Caudate nucleus (tissue), 63 donors: ENCODE measurements at places on chromosomes 13 and 19.

GRCh38 chr19:42325896-42326771 lies 699 bp downstream of the MEGF8 start:
- peak; percentile 66 for DNase-seq

DNA sequence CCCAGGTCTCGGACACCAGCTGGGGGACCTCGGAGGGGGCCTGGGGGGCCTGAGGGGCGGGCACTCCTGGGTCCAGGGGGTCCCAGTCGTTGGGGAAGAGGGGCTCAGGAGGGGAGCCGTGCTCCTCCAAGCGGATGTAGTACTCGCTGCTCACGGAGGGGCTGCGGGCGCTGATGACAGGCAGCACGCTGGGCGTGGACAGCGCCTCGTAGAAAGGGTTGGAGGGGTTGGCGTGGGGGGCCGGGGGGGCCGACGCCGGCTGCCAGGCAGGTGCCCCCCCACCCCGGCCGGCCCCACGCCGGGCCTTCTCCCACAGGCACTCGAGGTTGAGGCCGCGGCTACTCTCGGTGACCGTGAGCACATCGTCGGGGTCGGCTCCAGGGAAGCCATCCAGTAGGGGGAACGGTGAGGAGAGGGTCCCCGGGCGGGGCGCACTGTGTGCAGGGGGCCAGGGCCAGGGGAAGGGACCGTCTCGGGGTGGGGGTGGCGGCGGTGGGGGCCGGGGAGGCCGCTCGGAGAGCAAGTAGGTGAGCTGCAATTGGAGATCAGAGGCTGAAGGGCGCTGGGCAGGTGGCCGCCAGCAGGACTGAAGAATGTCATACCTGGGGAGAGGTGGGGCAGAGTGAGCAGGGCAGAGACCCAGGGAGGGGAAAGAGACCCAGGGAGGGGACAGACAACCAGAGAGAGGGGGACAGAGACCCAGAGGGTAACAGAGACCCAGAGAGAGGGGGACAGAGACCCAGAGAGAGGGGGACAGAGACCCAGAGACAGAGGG lies 12.1 kb downstream of the LMTK3 start:
- DNase-seq: no peak

DNA sequence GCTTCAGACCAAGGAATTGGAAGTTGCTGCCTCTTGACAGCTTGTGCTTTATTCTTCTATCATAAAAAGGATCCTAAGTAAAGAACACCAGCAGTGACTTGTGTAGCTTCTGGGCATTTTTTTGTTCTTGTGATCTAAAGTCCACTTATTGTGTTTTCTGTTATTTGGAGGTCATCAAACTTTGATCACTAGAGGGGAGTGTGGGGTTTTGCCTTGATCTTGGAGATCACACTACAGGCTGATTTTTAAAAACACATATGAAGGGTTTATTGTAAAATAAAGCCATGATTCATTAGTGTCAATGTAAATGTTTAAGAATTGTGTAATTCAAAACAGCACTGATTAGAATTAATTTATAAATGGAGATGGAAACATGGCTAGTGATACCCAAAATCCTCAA lies 328.7 kb upstream of the EDNRB start:
- DNase-seq: no peak

- DNase-seq: no peak
Measured at GRCh38 chr13:39106216-39107005, 68.2 kb downstream of the NHLRC3 start.

GRCh38 chr19:15393963-15394362 lies 14.4 kb upstream of the AKAP8 start:
- DNase-seq: no peak

DNA sequence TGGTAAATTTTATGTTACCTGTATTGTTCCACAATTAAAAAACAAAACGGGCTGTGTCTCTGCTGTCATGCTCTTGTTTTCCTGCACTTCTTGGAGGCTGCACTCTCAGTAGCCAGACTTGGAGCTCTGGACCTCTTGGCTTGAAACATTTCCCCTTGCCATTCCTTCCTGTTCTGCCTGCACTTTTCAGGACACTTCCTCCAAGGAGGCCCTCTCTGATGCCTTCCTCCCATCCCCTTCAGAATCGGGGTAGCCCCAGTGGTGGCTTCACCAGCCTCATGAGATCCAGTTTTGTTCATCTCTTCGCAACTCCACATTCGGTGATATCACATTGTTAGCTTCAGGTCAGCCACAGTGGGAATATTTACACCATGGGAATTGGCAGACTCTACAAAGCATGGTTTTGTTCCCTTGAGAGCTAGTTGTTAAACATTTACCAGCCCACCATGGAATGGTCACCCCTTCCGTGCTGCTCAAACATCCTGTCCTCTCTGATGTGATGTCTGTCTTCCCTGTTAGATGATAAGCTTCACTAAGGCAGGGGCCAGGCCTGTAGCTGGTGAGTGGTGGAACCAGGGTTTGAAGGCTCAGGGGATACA lies 40.2 kb upstream of the PEG3 start:
- no peak for DNase-seq

GRCh38 chr19:58034477-58034793 lies 610 bp downstream of the ZSCAN1 start:
- no peak for DNase-seq

- no peak for DNase-seq
Measured at GRCh38 chr19:17943274-17944221, 10.7 kb downstream of the CCDC124 start.

DNA sequence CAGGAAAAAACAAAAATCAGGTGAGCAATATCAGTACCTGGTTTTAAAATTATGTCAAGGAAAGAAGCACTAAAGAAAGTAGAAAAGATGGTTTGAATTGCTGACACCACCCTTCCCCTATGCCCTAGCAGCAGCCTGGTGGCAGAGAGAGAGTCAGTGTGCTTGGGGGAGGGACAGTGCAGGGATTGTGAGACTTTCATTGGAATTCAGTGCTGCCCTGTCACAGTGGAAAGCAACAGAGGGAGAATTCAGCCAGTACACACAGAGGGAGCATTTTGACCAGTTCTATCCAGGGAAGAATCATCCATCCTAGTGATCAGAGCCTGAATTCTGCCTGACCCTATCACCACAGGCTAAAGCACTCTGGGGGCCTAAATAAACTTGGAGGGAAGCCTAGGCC lies 222.4 kb upstream of the PCDH17 start:
- DNase-seq: no peak

DNA sequence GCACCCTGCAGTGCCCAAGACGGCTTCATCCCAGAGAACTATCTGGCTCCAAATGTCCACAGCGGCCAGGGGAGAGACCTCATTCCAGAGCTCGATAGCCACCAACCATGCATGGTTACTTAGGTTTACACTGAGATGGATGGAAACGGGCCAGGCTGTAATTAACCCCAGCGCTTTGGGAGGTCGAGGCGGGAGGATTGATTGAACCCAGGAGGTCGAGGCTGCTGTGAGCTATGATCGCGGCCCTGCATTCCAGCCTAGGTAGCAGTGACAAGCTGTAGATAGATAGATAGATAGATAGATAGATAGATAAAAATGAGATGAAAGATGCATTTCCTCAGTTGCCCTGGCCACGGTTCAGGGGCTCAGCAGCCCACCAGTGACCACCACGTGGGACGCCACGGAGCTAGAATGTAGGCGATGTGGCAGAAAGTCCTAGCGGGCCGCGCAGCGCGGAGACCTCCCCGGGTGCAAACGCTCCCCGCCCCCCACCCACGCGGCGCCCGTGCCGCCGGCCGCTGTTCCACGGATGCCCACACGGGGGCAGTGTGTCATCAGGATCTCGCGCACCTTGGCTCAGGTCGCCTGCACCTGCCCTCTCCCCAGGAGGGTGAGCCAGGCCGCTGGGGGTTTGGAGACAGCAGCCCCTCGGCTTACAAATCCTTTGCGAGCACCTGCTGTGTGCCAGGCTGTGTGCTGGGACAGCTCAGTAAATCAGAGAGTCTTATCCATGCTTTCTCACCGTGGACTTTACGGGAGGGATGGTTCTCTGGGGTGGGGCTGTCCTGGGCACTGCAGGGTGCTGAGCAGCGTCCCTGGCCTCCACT lies 13.5 kb upstream of the TLE5 start:
- no peak for DNase-seq

DNA sequence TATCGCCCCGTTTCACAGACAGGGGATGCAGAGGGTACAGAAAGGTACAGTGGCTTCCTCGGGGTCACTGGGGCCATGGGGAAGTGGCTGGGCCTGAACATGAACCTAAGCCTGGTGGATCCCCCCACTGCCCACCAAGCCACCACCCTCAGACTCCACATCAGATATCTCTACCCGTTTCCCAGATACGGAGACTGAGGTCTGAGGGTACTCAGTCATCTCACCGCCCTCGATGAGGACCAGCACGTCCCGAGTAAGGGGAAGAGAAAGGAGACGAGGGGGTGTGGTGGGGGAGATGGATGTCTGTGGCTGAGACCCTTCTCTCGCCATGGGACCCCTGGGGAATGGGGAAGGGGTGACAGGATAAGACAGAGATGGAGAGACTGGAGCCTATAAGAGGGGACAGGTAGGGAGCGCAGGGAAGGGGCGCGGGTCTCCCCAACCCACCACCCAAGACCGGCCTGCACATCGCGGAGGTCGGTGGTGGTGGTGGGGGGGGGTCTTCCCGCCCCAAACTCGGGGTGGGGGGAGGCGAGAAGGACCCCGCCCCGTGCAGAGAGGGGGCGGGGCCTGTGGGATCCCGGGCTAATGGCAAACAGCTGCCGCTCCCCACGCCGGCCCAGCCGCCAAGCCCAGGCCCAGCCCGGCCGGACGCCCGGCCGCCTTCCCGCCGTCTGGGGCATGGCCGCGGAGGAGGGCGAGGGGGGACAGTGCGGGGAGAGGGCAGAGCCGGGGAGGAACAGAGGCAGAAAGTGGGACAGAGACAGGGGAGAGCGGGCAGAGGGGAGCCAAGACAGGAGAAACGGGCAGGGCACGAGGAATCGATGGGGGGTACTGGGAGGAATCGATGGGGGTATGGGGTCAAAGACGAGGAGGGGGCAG lies 698 bp downstream of the KANK2 start:
- no peak for DNase-seq

GRCh38 chr13:97434397-97435201 lies 630 bp downstream of the RAP2A start:
- peak; percentile 39 for DNase-seq

- peak; percentile 95 for DNase-seq
Measured at GRCh38 chr19:42279902-42280814, 11.1 kb downstream of the CIC start.

DNA sequence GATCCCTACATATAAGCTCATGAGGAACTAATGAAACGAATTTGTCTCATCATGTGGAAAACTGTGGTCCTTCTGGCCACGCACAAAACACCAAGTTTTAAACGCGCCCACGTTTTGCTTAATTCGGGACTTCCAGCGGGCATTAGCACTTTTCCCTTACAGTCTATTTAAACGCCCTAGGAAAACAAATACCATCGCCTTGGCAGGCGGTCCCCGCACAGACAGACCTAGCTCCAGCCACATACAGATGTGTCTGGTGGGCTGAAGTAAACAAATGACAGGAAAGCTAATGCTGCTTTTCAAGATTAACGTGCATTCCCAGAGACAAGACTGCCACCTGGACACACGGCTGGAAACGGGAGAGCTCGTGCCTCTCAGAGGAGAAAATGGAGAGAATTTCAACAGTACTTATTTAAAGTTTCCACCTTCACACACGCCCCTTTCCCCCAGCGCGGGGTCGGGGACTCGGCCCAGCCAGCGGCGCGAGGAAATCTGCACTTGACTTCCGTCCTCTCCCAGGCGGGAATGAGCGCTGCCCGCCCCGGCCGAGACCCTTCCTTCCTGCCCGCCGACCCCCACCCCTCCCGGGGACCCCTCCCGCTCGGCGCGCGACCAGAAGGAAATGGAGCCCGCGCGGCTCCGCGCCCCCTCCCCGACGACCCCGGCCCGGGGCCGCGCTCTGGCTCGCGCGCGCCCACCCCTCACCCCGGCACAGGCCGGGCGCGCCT lies 931 bp downstream of the USP12 start:
- no peak for DNase-seq

DNA sequence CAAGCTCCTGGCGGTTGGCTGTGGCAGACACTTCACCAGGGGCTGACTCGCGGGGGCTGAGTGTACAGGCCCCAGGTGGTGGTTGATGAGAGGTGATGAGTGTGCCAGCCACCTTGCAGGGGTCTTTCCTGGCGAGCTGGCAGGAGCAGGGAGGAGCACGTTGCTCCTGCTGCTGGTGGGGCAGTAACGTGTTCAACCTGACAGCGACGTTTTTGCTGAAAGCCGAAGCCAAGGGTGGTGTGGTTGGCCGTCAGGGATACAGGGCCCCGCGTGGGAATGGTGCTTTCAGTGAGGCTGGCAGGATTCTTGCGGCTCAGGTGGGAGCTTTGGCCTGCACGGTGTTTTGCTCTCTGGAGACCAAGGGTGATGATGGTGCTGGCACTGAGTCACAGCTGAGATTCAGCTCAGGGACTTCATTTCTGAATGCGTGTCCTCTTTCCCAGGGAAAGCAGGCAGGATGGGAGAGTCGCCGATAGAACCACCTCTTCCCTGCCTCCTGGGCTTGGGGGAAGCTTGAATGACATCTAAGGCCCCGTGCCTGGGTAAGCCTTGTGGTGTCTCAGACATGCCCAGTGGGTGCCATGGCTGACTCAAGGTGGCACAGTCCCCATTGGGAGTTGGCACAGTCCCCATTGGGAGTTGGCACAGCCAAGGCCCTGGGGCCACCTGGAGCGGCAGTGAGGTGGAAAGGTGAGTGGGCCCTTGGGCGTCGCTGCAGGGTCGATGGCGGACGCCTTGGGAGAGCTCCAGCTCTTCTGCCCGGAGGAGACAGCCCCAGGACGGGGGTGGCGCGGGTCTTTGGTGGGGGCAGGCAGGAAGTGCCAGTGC lies 8.8 kb downstream of the DAZAP1 start:
- no peak for DNase-seq

GRCh38 chr19:48777720-48778119 lies 22.4 kb downstream of the FGF21 start:
- DNase-seq: no peak

DNA sequence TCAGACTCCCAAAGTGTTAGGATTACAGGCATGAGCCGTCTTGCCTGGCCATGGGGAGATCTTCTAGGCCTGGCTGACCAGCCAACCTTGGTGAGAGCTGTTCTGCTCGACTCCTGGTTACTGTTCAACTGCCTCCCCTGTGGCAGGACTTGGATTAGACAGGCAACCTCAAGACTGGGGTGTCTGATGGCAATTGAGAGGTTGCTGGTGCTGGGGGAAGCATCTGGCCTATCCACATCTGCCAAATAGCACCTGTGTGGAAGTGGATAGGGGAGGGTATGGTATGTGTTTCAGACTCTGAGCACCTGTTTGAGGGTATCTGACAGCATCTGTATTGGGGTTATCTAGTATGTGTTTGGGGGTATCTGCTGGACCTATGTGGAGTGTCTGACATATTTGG lies 44.7 kb downstream of the ARHGEF18 start:
- DNase-seq: no peak
